Hippocampal formation (tissue), 2 donors: ENCODE measurements at places on chromosomes 16 and 17.

GRCh38 chr16:49513040-49513439 lies 139.4 kb downstream of the C16orf78 start:
- DNase-seq, result no peak

GRCh38 chr17:28532050-28532960 lies 20.1 kb downstream of the UNC119 start:
- no peak for DNase-seq

DNA sequence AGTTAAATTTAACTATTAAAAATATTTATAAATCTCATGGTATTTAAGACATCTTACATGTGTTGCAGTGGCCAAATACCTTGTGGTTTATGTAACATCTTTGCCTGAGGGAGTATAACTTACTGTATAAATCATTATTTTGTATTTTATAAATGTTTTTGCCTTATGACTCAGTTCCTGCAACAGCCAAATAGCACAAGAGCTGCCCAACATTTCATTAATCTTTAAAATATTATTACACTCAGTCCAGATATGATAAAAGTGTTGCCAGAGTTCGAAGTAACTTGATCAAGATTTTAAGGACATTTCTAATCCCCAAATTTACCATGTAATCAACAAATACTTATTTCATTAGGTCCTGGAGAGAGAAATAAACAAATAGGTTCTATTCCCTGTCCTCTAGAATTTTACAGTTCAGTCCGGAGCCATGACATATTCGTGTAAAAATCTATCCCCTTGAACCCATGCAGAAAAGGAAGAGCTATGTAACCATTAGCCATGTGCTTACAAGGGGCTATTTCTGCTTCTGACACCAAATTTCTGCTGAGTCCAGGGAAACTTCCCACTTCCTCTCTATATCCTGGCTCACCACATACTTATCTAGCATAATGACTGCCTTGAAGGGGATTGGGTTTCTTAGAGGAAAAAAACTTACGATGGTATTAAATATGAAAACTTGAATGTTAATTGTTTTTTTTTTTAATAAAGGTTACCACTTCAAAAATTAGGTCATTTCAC lies 44.0 kb downstream of the IRX6 start:
- no peak for DNase-seq

DNA sequence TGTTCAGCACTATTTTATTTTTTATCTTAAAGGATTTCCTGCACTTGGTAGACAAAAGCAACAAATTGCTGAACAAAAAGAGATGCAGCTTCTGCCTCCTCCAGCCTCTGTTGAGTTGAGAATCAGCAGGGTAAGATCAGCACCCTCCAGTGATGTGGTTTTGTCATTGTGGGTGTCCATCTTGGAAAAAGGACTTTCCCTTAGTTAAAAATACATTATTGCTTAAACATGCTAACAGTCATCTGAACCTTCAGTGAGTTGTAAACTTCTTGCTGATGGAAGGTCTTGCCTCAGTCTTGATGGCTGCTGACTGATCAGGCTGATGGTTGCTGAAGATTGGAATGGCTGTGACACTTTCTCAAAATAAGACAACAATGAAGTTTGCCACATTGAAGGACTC lies 101.2 kb downstream of the PHKB start:
- no peak for DNase-seq

DNA sequence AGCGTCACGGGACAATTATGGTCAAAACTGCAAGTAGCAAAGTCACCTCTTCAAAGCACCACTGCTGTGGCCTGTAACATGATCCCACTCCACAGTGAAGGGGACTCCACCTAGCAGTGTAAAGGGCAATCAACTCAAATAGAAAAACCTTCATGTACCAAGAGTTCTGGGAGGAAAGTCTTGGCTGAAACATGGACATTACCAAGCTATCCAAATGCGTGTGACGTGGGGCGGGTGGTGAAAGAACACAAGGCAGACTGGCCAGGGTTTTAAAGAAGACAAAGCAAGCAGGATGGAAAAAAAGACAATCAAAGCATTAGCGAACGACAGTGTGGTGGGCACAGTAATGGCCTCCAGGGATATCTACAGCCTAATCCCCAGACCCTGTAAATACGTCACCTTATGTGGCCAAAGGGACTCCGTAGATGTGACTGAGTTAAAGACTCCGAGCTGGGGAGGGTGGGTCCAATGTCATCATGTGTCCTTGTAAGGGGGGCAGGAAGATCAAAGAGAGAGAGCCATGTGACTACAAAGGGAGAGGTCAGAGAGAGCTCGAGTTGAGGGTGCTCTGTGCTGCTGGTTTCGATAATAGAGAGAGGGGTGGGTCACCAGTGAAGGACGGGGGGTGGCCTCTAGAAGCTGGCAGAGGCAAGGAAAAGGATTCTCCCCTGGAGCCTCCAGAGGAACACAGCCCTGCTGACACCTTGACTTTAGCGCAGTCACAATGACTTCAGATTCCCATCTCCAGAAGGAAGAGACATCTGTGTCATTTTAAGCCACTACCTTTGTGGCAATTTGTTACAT lies 6.0 kb downstream of the HSDL1 start:
- no peak for DNase-seq

DNA sequence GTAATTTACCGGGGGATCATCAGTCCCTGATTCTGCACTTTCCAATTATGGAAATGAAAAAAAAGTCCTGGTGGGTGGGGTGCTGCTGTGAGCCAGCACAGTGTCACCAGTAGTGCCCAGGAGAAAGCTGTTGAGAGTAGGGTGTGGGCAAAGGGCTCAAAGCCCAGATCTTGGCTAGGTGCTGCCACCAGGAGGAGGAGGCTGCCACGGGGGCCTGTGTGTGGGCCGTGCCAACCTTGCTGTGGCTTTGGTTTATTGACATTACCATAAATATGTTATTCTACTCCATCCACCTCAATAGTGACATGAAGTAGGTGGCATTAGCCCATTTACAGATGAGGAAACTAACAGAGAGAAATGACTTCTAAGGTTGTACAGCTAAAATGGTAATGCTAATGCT lies 6.7 kb upstream of the PRPSAP2 start:
- no peak for DNase-seq
